ENCODE measurements at places on chromosomes 5 and 9.
A peak's percentile ranks its signal among the peaks of the same experiment; 100 is the strongest.

GRCh38 chr5:150632305-150633160, 7.9 kb upstream of the SYNPO start:
- no peak for DNase-seq

DNA sequence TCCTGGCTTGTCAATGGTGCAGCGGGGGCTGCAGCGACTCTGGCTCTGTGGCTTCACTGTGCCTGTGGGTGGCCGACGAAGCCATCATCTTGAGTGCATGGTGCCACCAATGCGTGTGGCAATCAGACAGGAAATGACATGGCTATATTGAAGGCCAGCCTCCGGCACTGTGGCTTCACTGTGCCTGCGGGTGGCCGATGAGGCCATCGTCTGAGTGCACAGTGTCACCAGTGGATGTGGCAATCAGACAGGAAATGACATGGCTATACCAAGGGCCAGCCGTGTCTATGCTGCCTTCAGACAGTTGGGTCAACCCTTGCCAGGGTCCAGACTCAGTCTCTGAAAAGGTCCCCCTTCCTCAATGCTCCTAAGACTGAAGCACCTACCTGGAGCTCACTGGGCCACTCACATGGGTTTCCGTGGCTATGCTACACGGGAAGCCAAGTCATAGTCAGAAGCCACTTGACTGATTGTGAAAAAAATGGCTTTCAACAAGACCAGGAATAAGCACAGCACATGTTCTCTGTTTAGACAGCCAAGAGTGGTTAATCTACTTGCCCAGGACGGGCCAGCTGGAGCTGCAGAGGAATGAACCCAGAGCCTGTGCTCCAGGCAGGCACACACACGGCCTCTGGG, 67.5 kb upstream of the S1PR3 start:
- peak; percentile 4 for DNase-seq

DNA sequence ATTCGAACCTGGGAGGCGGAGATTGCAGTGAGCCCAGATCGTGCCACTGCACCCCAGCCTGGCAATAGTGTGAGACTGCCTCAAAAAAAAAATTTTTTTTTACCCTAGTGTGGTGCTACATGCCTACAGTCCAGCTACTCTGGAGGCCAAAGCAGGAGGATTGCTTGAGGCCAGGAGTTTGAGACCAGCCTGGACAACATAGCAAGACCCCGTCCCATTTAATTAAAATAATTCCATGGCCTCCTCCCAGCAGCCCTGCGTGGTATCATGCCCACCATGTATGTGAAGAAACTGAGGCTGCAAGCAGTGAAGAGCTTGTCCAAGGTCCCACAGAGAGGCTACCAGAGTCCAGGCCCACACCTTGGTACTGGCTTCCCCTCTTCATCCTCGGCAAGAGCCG, 19.4 kb upstream of the PHYHD1 start:
- no peak for DNase-seq

DNA sequence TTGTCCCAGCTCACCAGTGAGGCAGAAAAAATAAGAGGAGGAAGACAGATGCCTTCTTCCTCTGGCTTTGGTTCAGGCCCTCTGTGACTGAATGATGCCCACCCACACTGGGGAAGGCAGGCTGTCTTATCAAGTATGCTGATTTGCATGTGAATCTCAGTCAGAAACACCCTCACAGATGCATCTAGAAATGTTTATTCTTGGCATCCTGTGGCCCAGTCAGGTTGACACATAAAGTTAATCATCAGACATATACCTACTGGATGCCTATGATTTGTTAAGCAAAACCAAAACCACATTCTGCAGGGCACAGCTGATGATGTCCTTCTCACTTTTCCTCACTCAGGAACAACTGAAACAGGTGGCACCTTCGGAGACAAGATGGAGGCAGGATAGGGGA, 243.4 kb upstream of the KCNN2 start:
- no peak for DNase-seq

DNA sequence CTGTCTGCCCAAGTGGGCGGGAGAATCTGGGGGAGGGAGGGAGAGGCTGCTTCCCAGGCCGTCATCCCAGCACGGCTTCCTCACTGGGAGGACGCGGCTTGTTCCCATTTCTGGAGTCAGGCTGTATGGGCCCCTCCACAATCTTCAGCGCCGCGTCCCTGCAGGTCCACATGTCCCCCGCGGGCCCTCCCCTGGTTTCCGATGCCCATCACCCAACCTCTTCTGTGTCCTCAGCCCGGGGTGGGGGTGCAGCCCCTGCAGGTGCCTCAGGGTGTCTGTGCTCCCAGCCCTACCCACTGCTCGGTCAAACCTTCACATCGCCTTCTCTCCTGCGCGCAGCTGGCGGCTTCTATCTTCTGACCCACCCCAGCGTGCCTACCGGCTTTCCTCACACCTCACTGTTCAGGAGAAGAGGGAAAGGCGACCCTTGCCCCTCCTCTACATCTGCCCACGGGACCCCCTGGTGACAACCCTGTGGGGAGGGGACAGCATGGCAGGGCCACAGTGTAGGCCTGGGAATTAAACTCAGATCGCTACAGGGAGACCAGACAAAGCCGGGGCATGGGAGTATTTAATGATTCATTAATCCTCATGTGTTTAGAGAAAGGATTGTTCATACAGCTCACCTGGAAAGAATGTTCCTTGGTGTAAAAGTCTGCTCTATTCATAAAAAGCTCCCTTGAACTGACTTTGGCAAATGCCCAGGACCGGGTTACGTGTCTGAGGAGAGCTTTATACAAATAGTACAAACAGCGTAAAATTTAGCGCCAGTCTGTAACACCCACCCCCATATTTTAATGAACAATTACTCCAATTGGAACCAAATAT, 145.1 kb downstream of the IRX1 start:
- DNase-seq, result no peak

- no peak for DNase-seq
Measured at GRCh38 chr9:34106110-34106509, 20.4 kb downstream of the DCAF12 start.

- no peak for DNase-seq
Measured at GRCh38 chr9:94554439-94555331, at the start of gene PCAT7. Gene PCAT7 (plus strand): TSS chr9:94555083.

DNA sequence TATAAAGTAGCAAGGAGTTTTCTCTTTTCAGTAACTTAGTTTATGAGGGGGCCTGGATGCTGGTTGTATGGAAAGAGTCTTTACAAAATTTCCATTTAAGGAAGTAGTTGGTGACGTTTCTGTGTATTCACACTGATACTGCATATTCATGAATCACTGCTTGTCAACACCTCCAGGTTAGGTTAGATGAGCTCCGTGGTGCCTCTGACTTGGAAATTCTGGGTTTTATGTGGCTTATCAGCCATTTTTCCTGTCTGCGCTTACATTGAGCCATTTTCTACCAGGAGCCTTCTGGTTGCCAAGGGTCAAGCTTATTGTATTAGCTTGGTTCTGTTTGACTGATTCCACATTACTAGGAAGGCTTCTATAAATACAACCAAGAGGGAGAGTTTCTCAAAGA, 128.3 kb downstream of the SLC28A3 start:
- no peak for DNase-seq

DNA sequence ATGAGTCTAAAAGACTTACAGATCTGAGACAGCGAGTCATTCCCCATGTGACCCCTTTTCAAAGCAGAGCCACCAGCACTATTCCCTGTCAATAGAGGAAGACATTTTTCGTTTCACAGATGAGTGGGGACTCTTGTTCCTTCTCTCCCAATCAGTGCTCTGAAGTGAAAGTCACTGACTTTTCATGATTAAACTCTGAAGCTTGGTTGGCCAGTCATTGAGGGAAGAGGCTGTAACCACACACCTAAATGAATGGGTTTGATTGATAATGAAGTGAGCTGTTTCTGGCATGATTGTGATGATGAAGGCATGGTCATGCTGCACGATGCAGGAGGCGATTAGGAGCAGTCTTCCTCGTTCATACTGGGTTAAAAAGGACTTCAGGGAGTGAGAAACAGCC, 171.9 kb downstream of the ZNF462 start:
- DNase-seq, result no peak

DNA sequence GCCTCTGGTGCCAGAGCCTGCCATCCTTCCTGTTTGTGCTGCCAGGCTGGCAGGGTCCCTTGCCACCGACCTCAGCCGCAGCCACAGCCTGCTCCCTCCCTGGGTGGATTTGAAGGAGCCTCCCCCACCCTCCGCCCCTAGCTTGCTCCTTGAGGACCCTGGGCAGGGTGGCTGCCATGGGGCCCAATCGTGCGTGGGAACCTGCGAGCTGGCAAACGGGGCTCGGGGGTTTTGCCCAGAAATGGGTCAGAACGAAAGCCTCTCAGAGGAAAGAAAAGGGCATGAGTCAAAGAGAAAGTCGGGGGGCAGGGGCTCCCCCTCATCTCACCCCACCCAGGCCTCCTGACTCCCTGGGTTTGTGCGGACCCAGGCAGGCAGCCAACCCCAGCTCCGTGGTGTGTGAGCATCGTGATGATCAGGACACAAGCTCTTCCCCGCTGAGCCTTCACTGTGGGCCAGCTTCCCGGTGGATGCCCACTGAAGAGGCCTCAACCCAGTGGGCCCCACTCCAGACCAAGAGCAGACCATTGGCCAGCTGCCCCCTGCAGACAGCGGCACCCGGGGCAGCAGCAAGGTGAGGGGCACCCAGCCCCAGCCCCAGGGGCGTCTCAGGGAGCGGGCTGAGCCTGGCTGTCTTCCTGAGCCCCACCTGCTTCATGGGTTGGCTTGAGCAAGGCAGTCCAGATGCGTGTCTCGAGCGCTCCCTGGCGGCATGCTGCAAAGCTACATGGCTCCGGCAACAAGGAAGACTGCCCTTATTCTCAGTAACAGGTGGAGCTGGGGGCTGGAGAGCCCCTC, 3.0 kb upstream of the FUT7 start:
- DNase-seq, result peak; percentile 83

DNA sequence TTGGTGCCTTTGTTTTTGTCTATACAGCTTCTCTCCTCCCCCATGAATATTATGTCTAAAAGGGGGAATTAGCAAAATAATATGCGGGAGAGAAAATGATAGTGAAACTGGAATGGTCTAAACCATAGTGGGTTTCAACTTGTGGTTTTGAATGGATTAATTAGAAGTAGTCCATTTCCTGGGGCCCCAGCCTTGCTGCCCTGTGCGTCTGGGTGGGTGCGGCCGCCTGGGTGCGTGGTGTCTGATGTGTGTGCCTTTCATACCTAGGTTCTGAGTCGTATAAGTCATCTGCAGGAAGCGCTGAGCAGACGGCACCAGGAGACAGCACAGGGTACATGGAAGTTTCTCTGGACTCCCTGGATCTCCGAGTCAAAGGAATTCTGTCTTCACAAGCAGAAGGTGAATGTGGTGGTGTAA, 120.0 kb upstream of the CACNA1B start:
- peak; percentile 39 for DNase-seq

DNA sequence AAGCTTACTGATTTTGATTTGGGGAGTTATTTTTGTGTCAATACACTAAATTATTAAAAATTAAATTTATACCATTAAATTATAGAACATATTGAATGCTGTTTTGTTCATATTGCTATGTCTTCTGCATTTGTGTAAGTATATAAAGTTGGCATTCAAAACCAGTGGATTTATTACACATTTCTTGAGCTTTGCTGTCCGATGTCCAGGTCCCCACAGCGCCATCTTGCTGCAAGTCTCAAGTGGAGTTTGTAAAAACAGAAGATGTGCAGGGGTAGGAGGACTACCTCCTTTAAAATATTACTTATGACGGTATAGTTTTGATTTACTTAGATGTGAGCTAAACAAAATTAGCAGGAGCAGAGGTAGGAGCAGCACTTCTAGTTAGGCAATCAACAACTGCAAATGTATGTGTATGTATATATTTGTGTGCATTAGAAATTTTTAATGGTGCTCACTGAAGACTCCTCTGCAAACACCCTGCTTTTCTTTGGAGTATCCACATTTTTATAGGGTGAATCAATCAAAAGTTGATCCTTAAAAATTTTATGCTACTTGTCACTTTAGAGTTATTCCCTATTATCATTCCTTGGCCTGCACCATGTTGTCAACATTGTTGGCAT, 37.4 kb downstream of the CPEB4 start:
- DNase-seq, result peak; percentile 24

- no peak for DNase-seq
Measured at GRCh38 chr5:65061974-65062353, 293.2 kb downstream of the CWC27 start.

DNA sequence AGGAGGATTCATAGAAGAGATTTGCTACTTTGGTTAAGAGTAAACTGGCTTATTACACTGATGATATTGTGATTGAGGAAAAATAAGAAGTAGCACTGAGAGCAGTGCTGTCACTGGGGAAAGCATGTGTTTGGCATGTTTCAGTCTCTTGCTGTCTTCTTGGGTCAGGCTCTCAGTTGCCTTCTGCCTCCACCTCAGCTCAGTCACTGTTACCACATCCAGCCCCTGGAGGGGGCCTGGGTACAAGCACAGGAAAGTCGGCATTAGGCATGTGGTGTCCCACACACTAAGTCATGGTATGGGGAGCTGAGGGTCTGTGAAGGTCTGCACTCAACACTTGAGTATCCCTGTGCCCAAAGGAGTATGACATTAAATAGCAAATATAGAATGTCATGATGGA, 958.3 kb upstream of the CDH9 start:
- no peak for DNase-seq

Data from stimulated activated naive CD4-positive, alpha-beta T cell treated with Interleukin-2 at 50 U/mL for 16 hours (primary cell).